CD8-positive, alpha-beta T cell (primary cell): ENCODE measurements at places on chromosomes 7 and 10.

GRCh38 chr7:106215868-106216516, 68.8 kb downstream of the NAMPT start:
- no peak for DNase-seq

DNA sequence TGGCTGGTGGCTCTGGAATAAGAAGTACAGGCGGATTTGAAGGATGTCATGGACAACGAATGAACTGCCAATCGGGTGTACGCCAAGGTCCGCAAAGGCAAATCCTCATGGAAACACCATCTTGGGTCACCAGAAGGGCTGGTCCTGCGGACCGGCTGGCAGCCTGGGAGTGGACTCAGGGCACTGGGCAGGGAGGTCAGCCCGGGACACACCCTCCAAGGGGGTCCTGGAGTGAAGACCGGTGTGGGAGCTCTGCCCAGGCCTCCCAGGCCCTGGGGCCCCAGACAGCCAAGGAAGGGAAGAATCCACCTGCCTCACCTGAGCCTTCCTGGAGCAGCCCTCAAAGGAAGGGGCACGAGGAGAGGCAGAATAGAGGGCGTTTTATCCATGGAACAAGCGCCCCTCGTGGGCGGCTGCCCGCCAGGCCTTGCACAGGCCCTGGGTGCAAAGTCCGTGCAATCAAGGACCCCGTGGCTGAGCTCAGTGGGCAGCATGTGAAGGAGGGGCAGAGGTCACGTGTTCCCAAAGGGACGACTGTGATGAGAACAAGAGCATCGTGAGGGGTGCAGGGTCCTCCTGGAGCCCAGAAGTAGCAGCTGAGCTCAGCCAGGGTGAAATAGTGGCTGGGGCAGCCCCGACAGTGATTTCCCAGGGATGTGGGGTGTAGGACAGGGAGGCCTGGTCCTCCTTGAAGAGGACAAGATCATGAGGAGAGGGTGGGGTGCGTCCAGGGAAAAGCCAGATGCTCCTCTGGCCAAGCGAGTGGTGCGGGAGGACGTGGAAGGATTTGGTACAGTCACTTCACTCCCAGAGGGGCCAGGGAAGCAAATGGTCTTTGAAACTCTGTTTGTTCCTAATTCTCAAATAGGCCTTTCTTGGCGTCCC, 105.2 kb downstream of the TCERG1L start:
- DNase-seq = no peak

DNA sequence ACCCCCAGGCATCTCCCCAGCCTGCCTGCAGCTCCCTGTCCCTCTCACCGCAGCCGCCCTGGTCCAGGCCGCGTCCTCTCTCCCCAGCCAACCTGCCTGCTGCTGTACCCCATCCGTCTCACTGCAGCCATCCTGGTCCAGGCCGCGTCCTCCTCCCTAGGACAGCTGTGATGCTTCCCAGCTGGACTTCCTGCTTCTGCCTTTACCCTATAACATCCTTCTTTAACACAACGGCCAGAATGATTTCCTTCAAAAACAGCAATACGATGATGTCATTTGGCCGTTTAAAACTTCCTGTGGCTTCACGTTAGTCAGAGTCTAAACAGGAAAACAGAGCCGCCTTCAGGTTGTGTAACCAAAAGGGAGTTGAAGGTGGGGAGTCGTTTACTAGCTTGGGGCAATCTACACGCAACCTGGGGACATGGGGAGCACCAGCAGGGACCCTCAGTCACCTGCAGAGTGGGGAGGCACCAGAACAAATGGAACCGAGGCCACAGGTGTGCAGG, 32.2 kb upstream of the ZFAND2A start:
- DNase-seq = no peak

GRCh38 chr7:103735377-103735776, 254.1 kb downstream of the RELN start:
- DNase-seq = no peak
